Renal cortical epithelial cell (primary cell): ENCODE measurements at places on chromosomes 7 and 10. TPM values are rescaled to one million over a fixed set of nuclear protein-coding genes. Genes with fewer than 3 reads are reported as not detected.

The PTF1A gene
- not detected in 2 replicates for total RNA-seq

DNA sequence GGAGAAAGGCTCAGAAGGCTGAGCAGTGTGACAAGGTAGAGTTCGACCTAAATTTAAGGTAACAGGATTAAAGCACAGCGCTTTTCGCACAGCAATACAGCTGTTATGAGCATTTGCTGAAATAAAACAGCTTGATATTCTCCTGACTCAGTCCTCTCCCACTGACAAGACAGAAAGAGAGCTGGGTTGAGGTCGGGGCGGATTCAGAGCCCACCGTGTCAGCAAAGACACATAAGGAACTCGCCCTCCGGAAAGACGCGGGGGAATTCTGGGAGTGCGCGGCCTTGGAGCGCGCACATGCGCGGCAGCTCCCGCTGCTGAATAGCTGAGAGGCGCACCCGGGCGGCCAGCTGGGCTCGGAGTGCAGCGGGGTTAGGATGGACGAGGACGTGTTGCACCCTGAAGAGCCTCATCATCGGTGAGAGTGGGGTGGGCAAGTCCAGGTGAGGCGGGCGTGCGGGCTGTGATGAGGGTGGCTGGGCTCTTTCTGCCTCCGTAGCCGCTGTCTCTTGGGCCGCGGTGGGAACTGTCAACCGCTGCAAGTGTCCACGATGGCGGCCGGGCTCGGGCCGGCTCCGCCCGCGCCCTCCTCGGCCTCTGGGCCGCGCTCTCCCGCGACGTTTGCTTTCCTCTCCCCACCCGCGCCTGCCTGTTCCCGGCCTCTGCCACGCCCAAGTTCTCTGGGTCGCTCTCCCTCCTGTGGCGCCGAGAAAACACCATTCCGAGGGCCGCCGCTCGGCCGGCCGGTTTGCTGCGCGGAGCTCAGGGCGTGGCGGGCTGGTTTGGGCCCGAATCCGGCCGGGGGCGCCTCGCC, 120.6 kb downstream of the LYZL1 start:
- peak; percentile 54 for DNase-seq

GRCh38 chr7:100572949-100573675, 588 bp downstream of the SAP25 start:
- no peak for DNase-seq

GRCh38 chr10:55631071-55631654, 729.9 kb downstream of the ZWINT start:
- peak; percentile 7 for DNase-seq

The NDUFA5 gene
- total RNA-seq, result 38.9 and 58.4 TPM in 2 replicates

The FXYD4 gene
- total RNA-seq, result not detected in 2 replicates

DNA sequence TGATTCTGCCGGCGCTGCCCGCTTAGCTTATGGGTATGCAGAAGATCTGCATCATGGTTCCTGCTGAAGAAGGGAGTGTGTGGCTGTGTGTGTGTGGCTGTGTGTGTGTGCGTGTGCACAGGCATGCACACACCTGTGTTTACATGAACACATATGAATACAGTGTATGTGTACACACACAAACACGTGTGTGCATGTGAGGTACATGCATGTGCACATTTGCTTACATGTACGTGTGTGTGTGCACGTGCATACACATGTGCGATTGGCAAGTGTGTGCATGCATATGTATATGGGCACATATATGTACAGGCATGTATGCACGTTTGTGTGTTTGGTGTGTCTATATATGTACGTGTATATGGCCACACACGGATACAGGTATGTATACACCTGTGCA, 16.4 kb upstream of the FAM20C start:
- DNase-seq, result no peak

DNA sequence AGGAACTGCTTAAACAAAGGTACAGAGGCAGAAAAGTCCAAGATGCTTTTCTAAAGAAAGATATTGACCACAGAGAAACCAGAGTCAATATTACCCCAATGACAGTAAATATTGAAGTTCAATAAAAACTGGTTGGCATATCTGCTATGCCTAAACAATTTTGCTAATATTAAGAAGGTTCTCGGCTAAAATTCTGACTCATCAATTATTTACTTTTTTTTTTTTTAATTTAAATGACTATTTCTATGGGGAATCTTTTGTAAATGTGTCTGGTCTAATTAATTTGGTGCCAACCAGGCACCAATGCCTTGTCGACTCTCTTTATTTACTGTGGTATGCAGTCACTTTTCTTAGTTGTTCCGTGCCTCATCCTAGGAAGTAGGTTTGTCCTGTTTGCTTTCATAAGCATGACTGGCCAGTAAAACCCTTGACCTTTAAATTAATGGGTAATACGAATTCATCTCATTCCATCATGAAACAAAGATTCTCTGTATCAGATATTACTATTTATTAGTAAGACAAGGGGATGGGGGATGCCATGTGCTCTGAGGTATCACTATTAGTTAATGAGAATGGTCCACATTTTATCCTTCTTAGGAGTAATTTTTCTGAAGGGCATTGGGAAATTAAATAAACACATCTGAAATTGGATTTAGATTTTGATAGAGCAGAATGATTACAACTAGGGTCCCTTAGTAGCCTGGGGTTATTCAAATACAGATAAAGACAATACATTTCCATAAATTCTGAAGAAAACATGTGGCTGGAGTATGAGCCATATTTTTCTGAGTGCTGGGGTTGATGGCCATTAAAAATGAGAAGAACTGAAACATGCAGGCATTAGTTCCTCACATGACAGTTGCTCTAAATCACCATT, 154.4 kb downstream of the VTI1A start:
- DNase-seq, result no peak

The FAM13C gene
- total RNA-seq, result 0.20 TPM in 1 of 2 replicates, not detected in the other

- no peak for DNase-seq
Observed at GRCh38 chr10:33506838-33507661, 172.6 kb upstream of the NRP1 start.

The HOXA6 gene
- 2.8 and 22.0 TPM in 2 replicates for total RNA-seq

The CARD11 gene
- total RNA-seq, result 20.1 and 25.3 TPM in 2 replicates

- DNase-seq, result no peak
Observed at GRCh38 chr7:139054101-139054500, 18.3 kb upstream of the ZC3HAV1L start.

The ECD gene
- total RNA-seq, result 32.1 and 33.7 TPM in 2 replicates

The CALHM3 gene
- total RNA-seq, result 0.05 TPM in 1 of 2 replicates, not detected in the other

- peak; percentile 80 for DNase-seq
Observed at GRCh38 chr10:6033954-6034353, 28.2 kb downstream of the IL2RA start.

The AGMO gene
- 0.05 and 0.35 TPM in 2 replicates for total RNA-seq

GRCh38 chr10:356452-356851, 221.2 kb downstream of the ZMYND11 start:
- no peak for DNase-seq

- DNase-seq, result peak; percentile 67
Observed at GRCh38 chr7:80940539-80941207, 21.8 kb upstream of the SEMA3C start.

- DNase-seq, result no peak
Observed at GRCh38 chr7:133114519-133114918, 32.6 kb upstream of the CHCHD3 start.

DNA sequence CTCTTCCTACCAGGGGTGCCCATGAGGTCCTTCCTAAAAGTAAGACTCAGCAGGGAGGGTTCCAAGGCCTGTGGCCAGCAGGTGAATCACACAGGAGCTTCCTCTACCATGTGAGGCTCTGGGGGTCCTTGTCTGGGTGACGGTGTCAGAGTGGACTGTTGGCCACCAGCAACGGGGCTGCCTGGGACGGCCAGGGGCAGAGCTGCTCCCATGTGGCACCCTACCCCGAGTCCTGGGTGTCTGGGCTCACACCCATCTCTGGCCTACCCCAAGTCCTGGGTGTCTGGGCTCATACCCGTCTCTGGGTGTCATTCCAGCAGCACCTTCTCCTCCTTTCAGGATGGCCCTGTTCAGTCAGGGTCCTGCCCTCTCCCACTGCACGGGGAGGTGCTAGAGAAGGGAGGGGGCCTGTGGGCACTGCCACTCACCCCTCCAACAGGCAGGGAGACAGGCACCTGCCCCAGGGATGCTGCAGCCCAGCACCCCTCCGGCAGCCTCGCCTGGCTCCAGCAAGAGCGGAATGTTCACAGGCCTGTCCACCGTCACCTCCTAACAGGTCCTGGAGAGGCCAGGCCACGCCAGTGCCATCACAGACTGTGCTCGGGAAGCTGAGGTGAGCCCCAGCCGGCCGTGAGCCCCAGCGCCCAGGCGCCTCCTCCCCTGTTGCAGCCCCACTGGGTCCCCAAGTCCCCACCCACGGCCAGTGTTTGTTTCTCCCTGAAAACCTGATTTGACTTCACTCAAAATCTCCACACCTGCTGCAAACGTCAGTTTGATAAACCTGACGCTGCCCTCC, 143.7 kb downstream of the PTPRN2 start:
- no peak for DNase-seq
